ENCODE measurements at places on chromosomes 12 and 14. TPM values are rescaled to one million over a fixed set of nuclear protein-coding genes. Genes with fewer than 3 reads are reported as not detected.

The TAMALIN gene
- total RNA-seq: 7.3 TPM

The RABGGTA gene
- total RNA-seq: 21.2 TPM

The INSM2 gene
- not detected for total RNA-seq

The DEGS2 gene
- 0.16 TPM for total RNA-seq

The EFS gene
- 10.8 TPM for total RNA-seq

The MRPL51 gene
- 167 TPM for total RNA-seq

The TMEM30B gene
- total RNA-seq: 3.8 TPM

The CLEC14A gene
- 0.63 TPM for total RNA-seq

The ADGRD1 gene
- 22.3 TPM for total RNA-seq

The ESRRB gene
- total RNA-seq: not detected

The CLEC2A gene
- not detected for total RNA-seq

The ATXN3 gene
- total RNA-seq: 30.2 TPM

The GPR132 gene
- 0.16 TPM for total RNA-seq

The DPPA3 gene
- total RNA-seq: not detected

The FAM181A gene
- not detected for total RNA-seq

The FSCB gene
- total RNA-seq: 1.4 TPM

The CCDC85C gene
- 2.9 TPM for total RNA-seq

The NID2 gene
- total RNA-seq: 146 TPM

The RXYLT1 gene
- total RNA-seq: 22.5 TPM

The EGLN3 gene
- total RNA-seq: 0.18 TPM

The CFAP251 gene
- total RNA-seq: 8.8 TPM

The TULP3 gene
- 56.6 TPM for total RNA-seq
